SK-MEL-5 (cell line): ENCODE measurements at places on chromosomes 7 and 10. TPM values are rescaled to one million over a fixed set of nuclear protein-coding genes. Genes with fewer than 3 reads are reported as not detected.

FOXI2 gene
- total RNA-seq: not detected in 2 replicates

CDHR3 gene
- total RNA-seq: 3.1 and 5.1 TPM in 2 replicates

EMX2 gene
- total RNA-seq: 0.13 TPM in 1 of 2 replicates, not detected in the other

GIMAP6 gene
- not detected in 2 replicates for total RNA-seq

NPFFR1 gene
- not detected in 2 replicates for total RNA-seq

SORBS1 gene
- 36.6 and 37.0 TPM in 2 replicates for total RNA-seq

PHKG1 gene
- 0.67 and 1.9 TPM in 2 replicates for total RNA-seq

MMP21 gene
- not detected in 2 replicates for total RNA-seq

PNLIPRP1 gene
- total RNA-seq: not detected in 2 replicates

HOXA1 gene
- 5.6 TPM in 2 replicates for total RNA-seq

ARID5B gene
- 17.1 and 17.5 TPM in 2 replicates for total RNA-seq

NEUROG3 gene
- not detected in 2 replicates for total RNA-seq
